ENCODE measurements at places on chromosomes 16 and 17.

GRCh38 chr16:85750827-85751697, at the start of gene C16orf74:
Gene C16orf74 (minus strand): TSS chr16:85751096. CDS start chr16:85735217, 15,879 bp downstream.
- no peak for DNase-seq

DNA sequence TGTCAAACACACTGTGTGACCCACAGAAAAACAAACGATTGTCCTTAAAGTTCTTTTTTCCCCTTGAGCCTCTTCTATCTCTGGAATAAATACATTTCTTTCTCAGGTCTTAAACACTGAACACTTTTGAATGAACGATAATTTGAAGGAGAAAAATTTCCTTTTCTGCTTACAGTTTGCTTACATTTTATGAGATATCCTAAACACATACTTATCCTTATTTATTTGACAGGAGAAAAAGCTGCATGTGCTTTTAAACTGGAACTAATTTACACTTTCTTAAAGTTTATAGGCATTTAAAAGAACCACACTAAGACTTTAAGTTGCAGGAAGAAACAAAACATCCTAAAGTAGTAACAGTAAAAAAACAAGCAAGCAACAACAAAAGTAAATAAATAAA, 4.7 kb upstream of the IGF2BP1 start:
- DNase-seq: no peak

DNA sequence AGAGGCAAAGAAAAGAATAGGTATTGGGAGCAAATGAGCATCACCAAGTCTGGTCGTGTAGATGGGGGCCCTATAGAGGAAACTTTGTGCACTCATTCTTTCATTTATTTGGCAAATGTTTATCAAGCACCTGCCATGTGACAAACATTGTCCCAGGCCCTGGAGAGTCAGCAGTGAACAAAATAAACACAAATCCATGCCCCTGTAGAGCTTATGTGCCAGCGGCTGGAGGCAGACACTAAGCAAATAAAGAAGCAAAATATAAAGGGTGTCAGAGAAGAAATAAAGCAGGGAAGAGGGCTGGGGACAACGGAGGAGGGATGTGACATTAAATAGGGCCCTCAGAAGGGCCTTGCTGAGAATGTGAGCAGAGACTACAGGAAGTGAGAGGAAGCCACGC, 45.5 kb downstream of the KATNIP start:
- no peak for DNase-seq

DNA sequence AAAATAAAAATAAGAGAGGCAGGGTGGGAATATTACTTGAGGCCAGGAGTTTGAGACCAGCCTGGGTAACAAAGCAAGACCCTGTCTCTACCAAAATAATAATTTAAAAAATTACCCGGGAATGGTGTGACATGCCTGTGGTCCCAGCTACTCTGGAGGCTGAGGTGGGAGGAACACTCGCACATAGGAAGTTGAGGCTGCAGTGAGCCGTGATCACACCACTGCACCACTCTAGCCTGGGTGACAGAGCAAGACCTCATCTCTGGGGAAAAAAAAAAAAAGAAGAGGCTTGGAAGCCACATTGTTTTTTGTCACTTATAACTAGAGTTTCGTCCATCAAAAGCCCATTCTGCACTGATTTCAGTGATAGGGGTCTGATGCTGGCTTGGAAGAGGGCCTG, 3.3 kb upstream of the TMEM235 start:
- DNase-seq: no peak

DNA sequence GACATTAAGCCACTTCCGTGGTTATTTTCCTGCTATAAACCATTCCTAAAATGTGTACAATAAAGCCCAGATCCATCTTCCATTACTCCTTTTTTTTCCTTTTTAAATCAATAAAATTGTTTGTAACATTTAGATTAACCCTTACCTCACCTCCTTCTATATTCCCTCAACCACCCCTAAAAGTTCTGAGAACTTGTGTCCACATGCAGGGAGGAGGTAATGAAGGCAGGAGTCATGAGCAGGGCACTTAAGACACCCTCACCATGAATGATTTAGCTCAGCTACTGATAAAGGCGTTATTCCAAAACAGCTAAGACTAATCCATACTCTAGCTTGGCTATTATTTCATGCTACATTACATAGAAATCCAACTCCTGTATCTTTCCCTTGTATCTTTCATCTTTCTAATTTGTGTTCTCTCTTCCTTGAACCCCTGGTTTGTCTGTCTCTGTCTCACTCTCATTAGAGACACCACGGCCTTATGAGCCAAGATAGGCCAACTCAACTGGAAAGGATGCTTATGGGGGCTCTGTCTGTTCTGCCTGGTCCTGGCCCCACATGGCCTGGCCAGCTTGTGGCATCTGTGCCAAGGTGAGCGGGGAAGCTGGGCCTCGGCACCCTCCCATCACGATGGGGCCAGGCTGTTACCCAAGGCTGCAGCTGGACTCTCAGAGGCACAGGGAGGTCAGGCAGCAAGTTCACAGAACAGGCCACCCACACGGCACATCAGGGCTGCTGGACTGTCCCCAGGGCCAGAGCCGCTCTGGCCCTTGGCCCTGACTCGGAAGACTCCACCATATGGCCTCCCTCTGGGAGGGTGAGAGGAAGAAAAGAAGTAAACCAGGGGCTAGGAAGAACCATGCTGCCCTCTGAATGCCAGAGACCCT, 294.4 kb downstream of the SOX9 start:
- no peak for DNase-seq

GRCh38 chr17:77279448-77280303, 138.9 kb downstream of the SEC14L1 start:
- no peak for DNase-seq

- no peak for DNase-seq
These were observed 153.8 kb downstream of the SNX11 start for GRCh38 chr17:48261297-48261880.

- no peak for DNase-seq
These were observed 14.4 kb downstream of the CHCT1 start for GRCh38 chr17:60436676-60437075.

GRCh38 chr17:7393613-7394451, 493 bp downstream of the PLSCR3 start:
- DNase-seq: no peak

- no peak for DNase-seq
These were observed 170.4 kb downstream of the ZFHX3 start for GRCh38 chr16:72877374-72878028.

DNA sequence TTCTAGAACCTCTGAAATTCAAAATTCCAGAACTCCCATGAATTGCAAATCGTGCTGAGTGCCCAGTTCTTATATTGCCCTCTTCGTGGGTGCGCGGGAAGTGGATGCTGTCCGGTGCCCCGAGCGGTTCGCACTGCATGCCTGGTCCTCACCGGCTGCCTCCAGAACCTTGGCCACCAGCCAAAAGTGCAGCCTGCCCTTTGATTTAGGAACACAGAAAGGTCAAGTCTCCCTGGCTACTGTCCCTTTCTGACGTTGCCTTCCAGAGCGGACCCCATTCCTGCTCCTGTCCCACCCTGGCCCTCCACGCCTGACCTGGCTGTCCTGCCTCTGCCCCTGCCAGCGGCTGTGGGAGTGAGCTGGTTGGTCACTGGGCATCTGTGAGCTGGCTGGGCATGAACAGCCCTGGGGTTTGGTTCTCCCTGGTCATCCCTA, 9.7 kb downstream of the NEUROD2 start:
- DNase-seq: no peak

DNA sequence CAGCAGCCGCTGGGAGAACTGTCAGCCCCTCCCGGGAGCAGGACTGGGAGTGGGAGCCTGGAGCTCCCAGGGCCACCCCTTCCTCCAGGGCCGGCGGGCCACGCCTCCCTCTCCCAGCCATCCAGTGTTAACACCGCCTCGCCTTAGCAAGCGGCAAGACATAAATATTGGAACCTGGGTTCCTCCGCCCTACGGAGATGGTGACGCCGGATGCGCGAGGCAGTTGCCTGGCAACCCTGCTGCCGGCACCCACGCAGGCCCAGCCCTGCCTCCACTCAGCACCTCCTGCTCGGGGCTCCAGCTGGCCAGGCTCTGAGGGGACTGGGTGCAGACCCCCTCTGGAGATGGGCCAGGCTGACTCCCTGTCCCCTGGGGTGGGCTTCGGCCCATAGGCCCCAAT, 27.4 kb upstream of the CACNA1H start:
- no peak for DNase-seq

GRCh38 chr17:27514595-27515413, 58.6 kb downstream of the KSR1 start:
- no peak for DNase-seq

DNA sequence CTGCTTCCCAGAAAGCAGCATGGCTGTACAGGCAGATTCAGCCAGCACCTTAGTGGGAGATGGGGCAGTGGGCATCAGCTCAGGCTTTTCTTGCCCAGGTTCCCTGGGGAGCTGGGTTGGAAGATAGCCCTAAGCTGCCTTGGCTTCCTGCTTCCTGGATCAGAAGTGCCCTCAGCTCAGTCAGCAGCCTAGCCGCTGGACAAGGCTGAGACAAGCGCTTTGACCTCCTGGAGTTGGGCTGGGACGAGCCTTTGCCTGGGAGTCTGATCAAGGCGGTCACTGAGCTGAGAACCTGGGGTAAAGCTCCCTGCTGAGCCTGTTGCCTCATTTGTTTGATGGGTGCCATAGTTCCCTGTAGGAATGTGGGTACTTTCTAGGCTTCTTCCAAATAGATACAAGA, 190.0 kb downstream of the RAB11FIP4 start:
- no peak for DNase-seq

Data from renal cortex interstitium (tissue), 15 donors.